ENCODE measurements at places on chromosomes 1 and 21.

DNA sequence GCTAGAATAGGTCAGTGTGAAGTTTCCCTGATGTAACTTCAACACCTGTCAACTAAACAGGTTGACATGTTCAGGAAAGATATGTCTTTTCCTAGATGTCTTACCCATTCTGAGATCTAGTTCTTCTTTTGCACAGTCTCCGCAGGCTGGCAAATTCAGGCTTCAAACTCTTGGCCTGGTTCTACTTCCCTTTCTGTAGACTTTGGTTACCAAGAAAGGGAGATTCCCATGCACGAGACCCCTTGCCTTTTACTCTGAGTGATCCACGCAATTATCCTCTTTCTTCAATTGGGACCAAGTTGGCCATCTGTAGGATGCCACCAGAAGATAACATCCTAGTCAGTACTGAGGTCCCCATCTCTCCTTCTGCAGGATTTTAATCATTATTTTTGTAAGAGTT lies 2.0 kb downstream of the CFAP45 start:
- no peak for DNase-seq

GRCh38 chr1:202159534-202160371 lies 649 bp downstream of the PTPN7 start:
- DNase-seq = no peak

DNA sequence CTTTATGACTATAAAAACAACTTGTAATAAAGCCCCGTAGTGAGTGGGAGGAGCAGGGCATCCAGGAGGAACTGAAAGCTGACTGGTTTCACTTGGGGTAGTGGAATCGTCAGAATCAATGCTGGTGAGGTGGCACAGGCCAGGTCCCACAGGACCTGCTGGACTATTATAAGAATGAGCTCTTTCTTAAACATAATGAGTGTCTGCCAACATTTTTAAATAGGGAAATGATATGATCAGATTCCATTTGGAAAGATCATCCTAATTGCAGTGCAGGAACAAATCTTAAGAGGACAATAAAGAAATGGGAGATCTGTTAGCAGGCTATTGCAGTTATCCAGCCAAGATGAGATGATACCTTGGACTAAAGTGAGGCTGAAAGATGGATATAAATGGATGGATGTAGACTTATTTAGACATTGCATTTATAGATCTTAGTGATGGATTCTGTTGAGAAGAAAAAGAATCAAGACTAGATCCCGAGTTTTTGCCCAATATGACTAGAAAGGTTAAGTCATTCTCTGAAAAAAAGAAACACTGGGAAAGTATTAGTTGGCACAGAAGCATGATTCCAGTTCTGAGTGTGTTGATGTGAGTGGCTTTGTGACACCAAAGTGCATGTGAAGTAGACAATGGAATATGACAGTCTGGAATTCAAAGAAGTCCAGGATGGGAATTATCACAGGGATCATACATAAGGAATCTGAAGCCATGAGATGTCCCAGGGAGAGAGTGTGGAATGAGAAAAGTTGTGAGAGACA lies 153.3 kb upstream of the SGIP1 start:
- DNase-seq = no peak

DNA sequence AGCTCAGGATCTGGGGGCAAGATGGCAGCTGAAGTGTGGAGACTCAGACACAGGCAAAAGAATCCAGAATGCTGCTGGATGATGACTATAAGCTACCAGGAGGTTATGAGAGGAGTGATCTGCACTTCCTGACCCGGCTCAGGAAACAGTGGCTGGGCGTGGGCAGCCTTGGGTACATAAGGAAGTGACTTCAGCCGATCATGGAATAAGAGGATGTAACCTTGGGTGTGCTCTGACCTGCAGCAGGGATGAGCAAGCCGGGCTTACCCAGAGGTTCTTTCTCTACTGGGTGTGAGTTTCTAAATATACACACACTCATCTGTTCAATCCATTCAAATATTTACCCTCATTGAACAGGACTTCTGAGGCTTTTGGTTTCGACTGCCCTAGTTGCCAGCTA lies 62.7 kb downstream of the CD34 start:
- DNase-seq = no peak

DNA sequence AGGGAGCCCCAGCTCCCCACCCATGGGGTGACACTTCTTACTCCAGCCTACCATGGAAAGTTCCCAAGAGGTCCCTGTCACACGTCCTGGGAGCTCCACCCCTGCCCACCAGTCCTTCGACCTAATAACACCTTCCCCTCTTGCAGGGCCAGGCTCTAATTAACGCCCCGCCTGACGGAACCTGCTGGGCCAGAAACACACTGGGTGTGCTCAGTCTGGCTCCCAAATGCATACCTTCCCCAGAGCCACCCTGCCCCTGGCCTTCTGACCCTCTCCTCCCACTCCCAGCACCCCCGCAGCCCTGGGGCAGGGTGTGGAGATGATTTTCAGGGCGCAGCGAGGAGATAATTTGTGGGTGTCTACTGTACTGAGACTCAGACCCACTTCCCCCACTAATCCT lies 20.6 kb downstream of the PGLYRP3 start:
- DNase-seq = no peak

- no peak for DNase-seq
Measured at GRCh38 chr1:207244409-207244801, 77.1 kb upstream of the CD55 start.

DNA sequence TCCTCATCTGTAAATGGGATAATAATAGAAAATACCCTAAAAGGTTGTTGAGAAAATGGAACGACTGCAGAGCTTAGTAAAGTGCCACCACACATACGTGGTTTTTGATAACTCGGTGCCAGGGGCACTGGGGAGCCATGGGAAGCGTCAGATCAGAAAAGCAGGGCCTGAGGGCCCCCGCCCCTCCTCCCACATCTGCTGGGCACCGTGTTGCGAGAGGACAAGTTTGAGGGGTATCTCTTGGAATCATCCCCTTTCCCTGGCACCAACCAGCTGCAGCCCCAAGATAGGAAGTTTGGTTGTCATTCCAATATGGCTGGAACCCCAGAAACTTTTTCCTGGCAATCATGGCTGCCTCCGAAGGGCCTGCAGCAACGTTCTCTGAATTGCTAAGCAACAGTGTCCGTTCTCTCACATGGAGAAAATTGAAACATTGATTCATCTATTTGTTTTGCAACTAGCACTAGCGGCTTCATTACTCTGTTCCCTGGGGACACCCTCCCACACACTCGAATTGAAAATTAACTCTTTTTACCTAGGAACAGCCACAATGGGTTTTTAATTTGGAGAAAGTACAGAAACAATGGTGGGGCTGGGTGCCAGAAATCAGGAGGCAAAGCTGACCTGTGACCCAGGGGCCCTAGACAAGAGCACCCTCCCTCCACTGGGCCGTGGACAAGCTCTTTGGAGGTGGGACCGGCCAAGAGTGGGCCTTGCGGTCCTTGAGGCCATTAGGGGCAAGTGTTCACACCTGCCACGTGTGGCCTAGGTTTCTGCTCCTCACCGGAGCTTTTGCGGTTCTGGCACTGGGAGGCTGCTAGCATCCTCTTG lies 190.0 kb upstream of the VAMP3 start:
- no peak for DNase-seq

- DNase-seq = no peak
Measured at GRCh38 chr1:9920606-9921005, 10.5 kb upstream of the CTNNBIP1 start.

- no peak for DNase-seq
Measured at GRCh38 chr1:35499652-35500176, 57.5 kb downstream of the KIAA0319L start.

DNA sequence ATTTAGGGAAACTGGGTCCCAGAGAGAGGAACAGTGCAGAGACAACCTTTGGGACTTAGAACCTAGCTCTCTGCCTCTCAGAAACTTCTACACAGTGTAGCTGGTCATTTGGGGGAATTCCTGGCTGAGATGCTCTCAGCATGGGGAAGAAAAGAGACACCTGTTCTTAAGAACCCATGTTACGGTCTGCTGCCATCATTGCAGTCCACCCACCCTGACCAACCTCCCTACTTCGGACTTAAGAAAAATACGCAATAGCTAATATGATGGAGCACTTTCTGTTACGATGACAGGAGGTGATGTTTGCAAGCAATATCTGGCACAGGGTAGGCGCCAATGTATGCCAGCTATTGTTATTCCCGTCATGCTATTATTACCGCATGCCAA lies 177.9 kb downstream of the IGSF21 start:
- no peak for DNase-seq

DNA sequence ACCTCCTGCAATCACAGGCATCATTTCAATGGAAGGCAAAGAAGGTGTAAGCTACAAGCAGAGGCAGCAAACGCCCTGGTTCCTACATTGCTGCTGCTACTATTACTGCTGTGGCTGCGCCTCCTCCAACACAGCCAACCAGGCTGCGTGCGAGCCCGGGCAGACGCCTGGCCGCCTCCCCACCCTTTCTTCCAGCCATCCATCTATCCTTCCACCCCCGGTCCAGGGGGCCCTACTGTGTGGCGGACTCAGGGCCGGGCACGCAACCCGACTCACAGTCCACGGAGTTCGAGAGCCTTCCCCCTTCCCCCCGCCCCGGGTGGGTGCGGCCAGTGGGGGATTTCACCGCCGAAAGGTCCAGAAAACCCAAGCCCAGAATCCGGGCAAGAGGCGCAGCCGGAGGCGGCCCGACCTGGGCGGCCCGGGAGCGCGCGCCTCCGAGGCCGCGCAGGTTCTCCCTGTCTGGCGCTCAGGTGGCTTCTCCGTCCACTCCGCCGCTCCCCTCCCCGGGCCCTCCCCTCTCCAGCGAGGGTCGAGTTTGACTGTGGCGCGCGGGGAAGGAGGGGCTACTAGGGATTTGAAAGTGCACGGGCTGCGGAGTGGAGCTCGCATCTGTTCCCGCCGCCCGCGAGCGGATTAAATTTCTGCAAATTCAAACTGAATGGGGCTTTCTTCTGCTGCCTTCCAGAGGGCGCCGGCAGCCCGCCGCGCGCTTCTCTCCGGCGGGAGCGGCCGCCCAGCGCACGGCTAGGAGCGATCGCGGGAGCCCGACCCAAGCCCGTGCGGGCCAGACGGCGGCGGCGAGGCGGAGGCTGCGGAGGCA lies at the start of gene HUNK:
HUNK (plus strand) TSS at position 569 of the 823 bp plus-strand sequence. CDS start 655 bp downstream, outside the sequence.
- no peak for DNase-seq

DNA sequence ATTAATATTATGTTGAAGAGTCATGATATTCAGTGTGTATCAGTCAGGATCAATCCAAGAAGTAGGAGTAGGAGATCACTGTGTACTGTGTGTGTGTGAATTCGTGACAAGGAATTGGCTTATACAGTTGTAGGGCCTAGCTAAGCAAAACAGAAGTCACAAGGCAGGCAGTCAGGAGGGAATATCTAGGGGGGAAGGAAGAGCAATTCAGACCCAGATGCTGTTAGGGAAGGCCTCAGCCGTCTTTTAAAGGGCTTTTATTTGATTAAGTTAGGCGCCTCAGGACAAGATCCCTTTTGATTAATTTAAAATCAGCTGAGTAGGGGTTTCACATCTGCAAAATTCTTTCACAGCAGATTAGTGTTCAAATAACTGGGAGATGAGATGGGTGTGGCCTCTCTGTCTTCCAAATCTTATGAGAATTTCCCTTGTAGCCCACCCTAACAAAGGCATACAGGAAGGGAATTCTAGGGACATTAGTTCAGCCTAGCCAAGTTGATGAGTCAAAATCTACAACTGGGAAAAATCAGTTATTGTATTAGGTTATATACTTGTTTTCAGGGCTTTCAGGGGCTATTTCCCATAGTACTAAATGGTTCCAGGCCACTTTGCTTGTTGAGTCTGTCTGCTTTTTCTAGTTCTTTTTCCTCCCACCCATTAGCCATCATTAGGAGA lies 47.4 kb downstream of the ALG6 start:
- DNase-seq = no peak

GRCh38 chr1:25055324-25055780 lies 125.3 kb upstream of the RUNX3 start:
- no peak for DNase-seq

- no peak for DNase-seq
Measured at GRCh38 chr1:207902566-207902965, 8.4 kb downstream of the CD34 start.

All from osteocyte (in vitro differentiated cells).